ENCODE measurements at places on chromosomes 2 and 18. TPM values are rescaled to one million over a fixed set of nuclear protein-coding genes. Genes with fewer than 3 reads are reported as not detected.

GRCh38 chr18:62862466-62862865, 147.1 kb downstream of the PHLPP1 start:
- DNase-seq, result no peak

Gene ERBB4
- total RNA-seq, result 127 TPM

Gene CD8B2
- total RNA-seq, result not detected

DNA sequence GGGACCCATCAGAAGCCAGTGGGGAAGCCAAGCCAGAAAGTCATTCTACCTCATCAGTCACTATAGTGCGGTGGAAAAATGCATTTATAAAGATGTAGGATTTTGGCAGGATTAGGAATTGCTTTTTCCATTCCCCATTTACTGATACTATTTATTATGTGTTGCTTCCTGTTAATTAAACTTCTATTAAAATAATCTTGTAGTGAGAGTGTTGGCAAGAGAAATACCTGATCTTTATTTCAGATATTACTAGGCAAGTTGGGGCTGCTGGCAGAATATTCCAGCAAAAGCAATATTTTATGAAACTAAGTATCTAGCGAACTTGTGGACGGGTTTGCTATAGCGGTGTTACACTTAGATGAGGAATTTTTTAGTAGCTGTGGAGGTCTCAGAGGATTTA, 23.9 kb upstream of the CDC42EP3 start:
- DNase-seq, result no peak

Gene ITGAV
- total RNA-seq, result 73.2 TPM

DNA sequence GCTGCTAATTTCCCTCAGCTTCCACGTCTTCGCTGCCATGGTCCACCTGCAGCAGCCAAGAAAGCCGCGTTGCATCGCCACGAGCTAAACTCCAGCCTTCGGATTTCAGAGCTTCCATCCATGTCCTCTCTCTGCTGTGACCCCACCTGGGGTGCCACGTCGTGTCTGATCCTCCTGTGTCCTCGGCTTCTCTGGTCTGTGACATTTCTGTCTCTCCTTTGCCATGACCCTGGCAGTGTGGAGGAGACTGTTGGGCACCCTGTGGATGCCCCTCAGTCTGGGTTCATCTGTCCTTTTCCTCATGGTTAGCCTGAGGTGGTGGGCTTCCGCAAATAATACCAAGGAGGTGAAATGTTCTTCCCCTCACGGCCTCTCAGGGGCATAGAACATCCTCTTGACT, 106.8 kb downstream of the RTP5 start:
- no peak for DNase-seq

- DNase-seq, result no peak
Measured at GRCh38 chr2:57460396-57461276, 586.0 kb upstream of the VRK2 start.

GRCh38 chr18:8480506-8481328, 128.5 kb upstream of the RAB12 start:
- peak; percentile 39 for DNase-seq

DNA sequence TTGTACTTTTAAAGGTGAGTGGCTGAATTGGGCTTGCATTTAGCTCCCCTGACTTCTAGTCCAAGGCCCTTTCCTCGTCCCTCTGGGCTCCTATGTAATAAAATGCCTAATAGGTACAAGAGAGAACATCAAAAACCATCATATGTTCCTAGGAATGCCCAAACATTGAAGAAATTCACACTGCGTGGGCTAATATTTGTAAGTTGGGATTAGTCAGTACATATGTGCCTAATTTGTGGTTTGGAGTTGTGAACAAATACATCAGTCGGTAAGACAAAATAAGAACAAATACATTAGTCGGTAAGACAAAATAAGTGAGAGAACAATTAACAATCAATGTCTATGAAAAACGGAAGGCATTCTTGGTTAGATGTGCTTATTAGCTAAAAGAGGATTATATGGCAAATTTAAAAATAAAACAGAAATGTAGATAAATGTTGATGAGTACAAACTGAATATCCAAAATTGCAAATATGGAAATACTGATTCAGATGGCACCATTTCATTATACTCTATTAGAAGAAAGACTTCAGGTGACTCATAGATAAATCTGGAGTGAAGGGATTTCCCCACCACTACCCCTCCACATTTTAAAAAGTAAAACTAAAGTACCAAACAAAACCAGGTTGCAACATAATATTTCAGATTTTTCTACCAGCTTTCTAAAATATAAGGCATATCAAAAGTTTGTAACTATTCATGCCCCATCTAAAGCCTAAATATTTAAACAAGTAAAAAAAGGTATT, 325.4 kb downstream of the ZEB2 start:
- DNase-seq, result no peak

- DNase-seq, result no peak
Measured at GRCh38 chr2:17043173-17043572, 377.5 kb upstream of the CYRIA start.

Gene ALPI
- total RNA-seq, result not detected

DNA sequence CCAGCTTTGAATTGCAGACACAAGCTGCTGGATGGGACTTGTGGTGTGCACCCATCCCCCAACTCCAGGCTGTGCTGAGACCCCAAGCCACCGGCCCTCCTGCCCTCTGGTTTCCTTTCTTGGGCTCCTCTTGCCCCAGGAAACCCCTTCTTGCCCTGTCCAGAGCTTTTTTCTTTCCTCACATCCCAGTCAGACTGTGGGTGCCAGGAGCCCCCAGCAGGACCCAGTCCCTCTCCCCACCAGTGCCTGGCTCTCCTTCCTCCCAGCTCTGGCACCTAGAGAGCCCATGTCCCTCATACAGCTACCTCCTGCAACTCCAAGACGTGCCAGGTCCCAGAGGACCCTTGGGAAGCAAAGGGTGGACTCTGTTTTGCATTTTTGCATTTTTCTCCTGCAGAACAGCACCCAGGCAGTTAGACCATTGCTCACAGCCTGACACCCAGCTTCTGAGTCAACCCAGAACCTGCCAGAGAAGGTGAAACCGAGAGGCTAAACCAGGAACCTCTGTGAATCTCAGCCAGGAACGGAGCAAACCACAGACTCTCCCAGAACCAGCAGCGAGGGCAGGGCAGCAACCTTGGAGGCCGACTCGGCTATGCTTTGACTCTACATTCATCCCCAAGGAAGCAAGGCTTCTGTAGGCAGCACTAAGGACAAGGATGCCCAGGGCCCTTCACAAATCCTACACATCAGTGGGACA, 221.1 kb downstream of the ANAPC1 start:
- no peak for DNase-seq

Gene DSG1
- 0.16 TPM for total RNA-seq

Gene C2orf15
- total RNA-seq, result 3.7 TPM

DNA sequence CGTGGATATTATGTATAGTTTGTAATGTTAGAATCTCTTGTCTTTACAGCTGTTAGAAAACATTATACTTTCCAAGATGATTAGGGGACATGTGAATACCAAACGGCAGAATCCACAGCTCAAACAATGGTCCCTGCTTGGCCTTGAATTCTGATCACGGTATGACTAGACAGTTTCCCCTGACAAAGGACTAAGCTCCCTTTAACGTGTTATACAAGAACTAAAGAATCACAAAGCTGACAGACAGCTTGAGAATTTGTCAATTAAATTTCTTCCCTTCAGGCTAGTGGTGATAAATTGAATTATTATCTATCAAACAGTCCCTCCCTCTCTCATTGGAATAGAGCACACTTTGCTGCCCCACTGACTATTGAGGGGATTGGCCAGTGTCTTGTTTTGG, 359.2 kb upstream of the ID2 start:
- no peak for DNase-seq

DNA sequence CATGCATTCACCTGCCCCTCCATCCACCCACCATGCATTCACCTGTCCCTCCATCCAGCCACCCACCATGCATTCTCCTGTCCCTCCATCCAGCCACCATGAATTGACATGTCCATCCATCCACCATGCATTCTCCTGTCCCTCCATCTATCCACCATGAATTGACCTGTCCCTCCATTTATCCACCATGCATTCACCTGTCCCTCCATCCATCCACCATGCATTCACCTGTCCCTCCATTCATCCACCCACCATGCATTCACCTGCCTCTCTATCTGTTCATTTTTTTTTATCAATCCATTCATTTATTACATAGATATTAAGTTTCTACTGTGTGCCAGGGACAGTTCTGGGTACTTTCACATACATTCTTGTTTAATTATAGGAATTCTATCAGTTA, 69.2 kb downstream of the MYCN start:
- no peak for DNase-seq

Gene ALPG
- not detected for total RNA-seq

Gene LBX2
- not detected for total RNA-seq

Gene HAAO
- 0.62 TPM for total RNA-seq

GRCh38 chr2:130389358-130389757, 33.5 kb downstream of the PTPN18 start:
- DNase-seq, result no peak

Gene ANKRD62
- total RNA-seq, result 0.16 TPM

DNA sequence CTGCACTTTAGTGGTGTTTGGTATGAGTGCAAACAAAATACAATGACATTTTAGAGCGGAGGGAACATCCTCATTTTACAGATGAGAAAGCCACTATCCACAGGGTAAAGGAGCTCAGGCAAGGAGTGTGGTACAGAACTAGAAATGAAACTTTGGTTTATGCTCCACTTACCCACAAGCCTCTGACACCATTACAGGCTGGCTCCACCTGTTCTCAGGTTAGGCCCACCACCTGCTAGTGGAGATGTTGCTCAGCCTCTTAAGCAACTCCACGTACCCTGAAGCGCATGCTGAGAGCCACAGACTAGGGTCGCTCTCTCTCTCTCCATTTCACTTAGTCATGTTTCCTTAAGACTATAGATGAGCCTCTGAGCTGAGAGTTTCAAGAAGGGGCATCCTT, 130.0 kb downstream of the MBD2 start:
- no peak for DNase-seq

GRCh38 chr18:74817576-74817975, 219.9 kb downstream of the ZNF407 start:
- no peak for DNase-seq

Gene COQ10B
- 31.7 TPM for total RNA-seq

Gene MROH2A
- not detected for total RNA-seq

Gene BOK
- 22.8 TPM for total RNA-seq

GRCh38 chr18:10927286-10927992, 221.9 kb downstream of the PIEZO2 start:
- DNase-seq, result no peak

GRCh38 chr2:172861098-172861497, 125.5 kb downstream of the RAPGEF4 start:
- no peak for DNase-seq

- DNase-seq, result no peak
Measured at GRCh38 chr2:235502336-235502735, 8.5 kb downstream of the AGAP1 start.

GRCh38 chr2:146244830-146245229, 1600.0 kb upstream of the ACVR2A start:
- no peak for DNase-seq

Gene RAX
- not detected for total RNA-seq

Gene LOXHD1
- total RNA-seq, result 0.16 TPM

- peak; percentile 4 for DNase-seq
Measured at GRCh38 chr18:50507120-50507590, 52.7 kb upstream of the MAPK4 start.

DNA sequence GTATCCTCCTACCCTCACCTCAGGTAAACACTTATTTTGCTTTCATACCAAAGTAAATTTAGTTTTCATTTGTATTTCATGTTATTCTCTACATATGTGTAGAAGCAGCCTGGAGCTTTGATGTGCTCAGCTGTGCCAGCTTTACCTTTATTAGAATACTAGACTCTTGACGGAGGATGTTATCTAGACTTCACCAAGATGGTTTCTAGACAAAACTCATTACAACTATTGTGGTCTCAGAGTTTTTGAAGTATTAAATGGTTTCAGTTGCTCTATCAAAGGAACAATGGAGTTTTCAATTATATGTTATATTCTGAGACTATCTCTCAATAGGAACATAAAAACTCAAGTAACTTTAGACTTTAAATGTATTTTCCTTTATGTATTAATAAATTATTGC, 5.0 kb upstream of the IL18RAP start:
- no peak for DNase-seq

Gene MYO7B
- total RNA-seq, result not detected
